ENCODE measurements at places on chromosomes 1 and 21. TPM values are rescaled to one million over a fixed set of nuclear protein-coding genes. Genes with fewer than 3 reads are reported as not detected.

Gene LRRC53
- not detected for polyA plus RNA-seq

Gene TNFRSF8
- 0.92 TPM for polyA plus RNA-seq

Gene RHD
- polyA plus RNA-seq: 0.30 TPM

DNA sequence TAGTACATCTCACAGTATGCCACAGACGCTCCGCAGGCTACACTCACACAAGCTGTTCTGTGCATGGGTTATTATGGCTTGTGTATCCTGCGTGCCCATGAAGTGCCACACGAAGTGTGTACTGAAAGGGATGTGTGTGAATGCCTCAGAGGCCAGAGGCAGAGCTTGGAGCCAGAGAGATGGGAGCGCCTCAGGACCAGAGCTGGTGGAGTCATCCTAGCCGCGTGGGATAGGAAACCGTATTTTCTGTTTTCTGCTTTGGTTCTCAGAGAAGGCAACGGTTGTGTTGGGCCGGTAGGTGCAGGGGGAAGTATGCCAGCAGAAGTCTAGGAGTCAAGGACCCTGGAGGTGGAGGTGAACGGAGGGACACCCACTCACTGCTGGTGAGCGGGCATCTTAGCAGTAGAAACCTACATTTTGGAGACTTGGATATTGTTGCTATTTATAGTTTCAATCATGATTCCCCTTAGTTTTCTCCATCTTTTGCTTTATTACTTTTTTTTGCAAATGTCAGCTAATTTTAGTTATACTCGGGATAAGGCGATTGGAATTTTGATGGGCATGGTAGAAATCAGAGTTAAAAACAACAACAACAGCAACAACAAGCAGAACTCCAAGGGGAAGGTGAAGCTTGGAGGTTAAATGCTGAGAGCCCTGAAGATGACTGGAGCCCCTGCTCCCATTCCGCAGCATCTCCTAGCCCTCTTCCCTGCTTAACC, 188.2 kb downstream of the DYRK1A start:
- DNase-seq: no peak

Gene CCDC181
- 10.1 TPM for polyA plus RNA-seq

Gene PADI2
- polyA plus RNA-seq: 2.4 TPM

DNA sequence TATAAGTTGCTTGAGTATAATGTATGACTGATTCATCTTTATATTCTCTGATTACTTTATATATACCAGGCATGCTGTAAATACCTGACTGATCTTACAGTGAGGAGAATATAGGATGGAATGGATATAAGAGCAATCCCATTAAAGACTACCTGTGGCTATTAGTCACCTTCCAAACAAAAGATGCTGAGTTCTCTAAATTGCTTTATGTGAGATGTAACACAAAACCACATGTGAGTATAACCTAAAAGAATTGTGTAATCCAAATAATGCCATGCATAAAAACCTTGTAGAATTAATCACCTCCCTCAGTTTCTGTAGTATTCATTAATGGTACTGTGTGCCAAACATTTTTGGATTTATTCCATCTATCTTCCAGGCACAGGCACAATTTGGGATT, 134.6 kb upstream of the LRRC7 start:
- no peak for DNase-seq

DNA sequence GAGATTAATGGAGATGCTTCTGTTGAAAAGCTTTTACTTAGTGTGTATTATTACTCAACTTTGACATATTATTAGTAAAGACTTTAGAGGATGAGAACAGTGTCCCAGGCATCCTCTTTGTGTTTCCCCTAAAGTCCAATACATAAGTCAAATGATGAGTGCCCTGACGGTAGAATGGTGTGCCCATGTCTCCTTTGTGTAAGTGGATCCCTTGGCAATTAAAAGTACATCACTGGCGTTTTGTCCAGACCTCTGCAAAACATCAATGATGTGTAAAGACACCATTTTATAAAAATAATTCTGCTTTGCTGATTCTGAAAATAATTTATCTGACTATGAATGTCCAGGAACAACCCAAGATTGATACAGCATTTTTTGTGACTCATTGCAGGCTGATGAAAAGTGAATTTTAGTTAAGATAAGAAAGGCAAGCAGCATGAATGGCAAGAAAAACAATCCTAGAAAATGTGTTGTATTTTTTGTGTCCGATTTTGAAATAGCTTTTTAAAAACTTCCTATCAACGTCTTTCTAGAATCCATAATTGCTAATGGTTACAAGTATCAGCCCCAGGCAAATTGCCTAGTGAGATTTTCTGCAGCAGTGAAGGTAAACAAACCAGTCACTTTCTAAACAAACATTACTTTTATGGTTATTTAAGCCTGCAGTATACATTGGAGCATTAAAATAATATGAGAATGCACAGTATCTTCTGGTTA, 251.5 kb downstream of the PTPRC start:
- DNase-seq: no peak

GRCh38 chr1:199508653-199509052, 518.9 kb upstream of the NR5A2 start:
- no peak for DNase-seq

GRCh38 chr1:169260478-169261151, 107.0 kb downstream of the NME7 start:
- no peak for DNase-seq

DNA sequence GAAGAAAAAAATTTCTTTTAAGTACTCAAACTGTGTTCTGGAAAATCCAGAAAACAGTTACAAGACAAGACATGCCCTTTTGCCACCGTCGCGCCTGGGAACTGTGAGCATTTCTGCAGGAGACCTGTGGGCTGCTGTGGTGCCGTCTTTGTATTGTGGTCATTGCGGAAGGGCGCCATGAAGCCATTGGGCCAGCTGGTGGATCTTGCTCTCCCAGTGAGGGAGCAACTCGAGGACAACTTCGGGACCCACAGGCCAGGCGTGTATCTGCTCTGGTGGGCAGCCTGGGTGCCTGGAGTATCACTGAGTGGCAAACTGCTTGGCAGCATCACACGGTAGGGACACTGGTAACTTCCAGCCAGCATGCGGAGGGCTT, 3.8 kb upstream of the THEMIS2 start:
- DNase-seq: no peak

- no peak for DNase-seq
Measured at GRCh38 chr1:24526940-24527542, 24.4 kb downstream of the RCAN3 start.

- no peak for DNase-seq
Measured at GRCh38 chr1:182366596-182366995, 25.0 kb downstream of the GLUL start.
